Activated T-cell treated with anti-CD3 and anti-CD28 coated beads for 4 hours (primary cell): ENCODE measurements at places on chromosomes 16 and 17.

GRCh38 chr17:58377093-58377601 lies 25.1 kb upstream of the SUPT4H1 start:
- no peak for DNase-seq

DNA sequence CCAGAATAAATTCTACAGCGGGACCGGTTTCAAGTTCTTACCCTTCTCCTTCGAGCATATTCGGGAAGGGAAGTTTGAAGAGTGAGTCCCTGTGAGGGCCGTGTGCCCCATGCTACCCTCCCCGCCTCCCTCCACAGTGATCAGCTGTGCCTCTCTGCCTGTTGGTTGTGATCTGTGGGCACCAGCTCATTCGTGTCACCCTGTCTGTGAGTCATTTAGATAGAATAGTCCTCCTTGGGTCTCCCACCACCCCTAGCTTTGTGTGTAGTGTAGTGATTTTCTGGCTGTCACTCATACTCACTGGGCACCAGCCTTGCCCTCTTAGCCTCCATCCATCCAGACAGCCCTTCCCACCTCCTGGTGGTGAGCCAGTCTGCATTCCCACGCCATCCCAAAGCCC lies 15.0 kb upstream of the NAGLU start:
- DNase-seq, result no peak

DNA sequence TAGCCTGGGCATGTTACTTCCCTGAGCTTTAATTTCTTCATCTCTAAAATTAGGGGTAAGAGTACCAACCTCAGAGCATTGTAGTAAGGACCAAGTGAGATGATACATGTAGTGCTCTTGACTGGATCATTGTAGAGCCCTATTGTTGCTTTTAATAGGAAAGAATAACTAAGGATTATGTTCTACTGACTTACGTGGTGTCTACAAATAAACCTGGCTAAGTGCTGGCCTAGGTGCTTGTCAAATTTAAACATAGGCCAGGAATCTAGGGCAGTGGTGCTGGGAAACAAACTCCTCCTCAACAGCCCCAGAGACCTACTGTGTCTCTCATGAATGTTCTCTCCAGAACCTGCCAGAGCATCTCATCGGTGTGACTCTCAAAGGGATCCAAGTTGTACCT lies 69.4 kb downstream of the ABCC12 start:
- DNase-seq, result no peak

DNA sequence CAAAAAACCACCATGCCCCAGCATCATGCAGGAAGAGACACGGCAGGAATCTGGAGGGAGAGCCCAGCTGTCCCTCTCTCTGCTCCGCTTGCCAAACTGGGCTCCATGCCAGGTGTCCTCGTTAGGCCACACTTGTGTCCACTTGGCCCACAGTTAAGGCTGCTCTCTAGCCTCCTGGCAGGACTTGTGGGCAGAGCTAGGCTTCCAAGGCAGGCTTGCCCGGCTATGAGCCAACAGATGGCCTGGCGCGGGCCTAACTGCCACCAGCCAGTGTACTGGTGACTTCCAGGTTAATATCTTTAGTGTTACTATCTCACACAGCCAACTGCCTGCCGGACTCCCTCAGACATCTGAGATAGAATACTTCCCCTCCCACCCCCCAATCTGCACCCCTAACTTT lies 10.6 kb downstream of the ATP6V0D1 start:
- no peak for DNase-seq

- DNase-seq, result no peak
Observed at GRCh38 chr16:86176462-86176861, 277.5 kb downstream of the IRF8 start.

- no peak for DNase-seq
Observed at GRCh38 chr17:38825762-38826247, 684 bp upstream of the CWC25 start.
